CD4-positive, alpha-beta T cell treated with Interleukin-6 at 100 ng/mL for 8 hours (primary cell): ENCODE measurements at places on chromosomes 4 and X.

DNA sequence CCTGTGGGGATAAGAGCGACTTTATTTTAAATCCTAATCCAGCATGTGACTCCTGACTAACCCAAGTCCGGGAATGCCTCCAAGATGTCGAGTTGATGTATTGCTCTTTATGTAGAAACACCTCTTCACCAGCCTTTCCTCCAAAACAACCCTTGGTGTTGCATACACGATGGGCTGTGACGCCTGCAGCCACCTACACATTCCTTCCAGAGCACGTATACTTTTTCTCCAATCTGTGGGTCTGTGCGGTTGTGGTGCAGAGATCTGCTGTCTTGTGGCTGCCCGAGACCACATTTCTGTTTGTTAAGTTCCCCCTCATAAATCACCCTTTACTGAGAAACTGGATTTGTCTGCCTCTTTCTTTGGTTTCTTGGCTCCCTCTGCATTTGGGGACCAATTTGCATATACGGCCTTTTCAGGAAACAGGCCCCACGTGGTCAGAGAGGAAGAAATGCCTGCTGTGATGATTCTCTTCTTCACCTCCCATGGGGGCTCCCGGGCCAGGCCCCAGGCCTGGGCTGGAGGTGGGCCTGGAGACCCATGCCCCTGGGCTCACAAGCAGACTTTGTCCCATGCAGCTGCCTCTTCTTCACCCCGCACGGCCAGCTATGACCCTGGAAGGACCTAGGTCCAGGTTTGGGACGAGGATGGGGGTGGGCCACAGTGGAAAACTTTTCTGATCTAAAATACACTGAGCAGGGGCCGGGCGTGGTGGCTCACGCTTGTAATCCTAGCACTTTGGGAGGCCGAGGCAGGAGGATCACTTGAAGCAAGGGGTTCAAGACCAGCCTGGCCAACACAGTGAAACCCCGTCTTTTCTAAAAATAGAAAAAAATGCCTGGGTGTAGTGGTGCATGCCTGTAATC is 21.4 kb upstream of the AFAP1 start:
- DNase-seq: no peak

- DNase-seq: no peak
Observed at GRCh38 chr4:156977435-156978160, 6.0 kb upstream of the PDGFC start.

DNA sequence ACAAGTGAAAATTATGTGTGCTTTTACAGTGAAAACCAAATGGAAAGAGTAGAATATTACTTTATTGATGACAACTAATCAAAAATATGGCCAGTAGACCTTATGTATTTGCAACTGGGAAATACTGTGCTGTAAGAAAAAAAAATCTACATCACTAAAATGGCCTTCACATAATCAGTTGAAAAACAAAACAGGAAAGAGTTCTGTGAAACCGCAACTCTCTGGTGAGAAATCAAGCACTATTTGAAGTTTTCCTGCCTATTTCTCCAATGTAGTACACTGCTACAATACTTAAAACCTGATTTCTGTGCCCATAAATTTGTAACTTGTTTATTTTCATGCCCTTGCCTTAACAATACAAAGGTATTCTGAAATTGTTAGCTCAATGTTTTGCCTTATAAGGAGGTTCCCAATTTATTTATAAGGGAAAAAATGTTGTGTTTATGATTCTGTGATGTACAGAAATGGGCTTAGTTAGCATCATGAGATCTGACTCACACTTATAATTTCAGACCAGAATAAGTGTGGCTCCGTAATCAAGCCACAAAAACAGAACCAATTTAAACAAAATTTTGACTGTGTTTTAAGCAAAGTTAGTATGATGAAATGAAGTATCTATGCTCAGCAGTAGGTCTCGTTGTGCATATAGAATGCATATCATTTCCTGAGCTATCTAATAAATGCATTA is 147.1 kb downstream of the FAT4 start:
- no peak for DNase-seq

DNA sequence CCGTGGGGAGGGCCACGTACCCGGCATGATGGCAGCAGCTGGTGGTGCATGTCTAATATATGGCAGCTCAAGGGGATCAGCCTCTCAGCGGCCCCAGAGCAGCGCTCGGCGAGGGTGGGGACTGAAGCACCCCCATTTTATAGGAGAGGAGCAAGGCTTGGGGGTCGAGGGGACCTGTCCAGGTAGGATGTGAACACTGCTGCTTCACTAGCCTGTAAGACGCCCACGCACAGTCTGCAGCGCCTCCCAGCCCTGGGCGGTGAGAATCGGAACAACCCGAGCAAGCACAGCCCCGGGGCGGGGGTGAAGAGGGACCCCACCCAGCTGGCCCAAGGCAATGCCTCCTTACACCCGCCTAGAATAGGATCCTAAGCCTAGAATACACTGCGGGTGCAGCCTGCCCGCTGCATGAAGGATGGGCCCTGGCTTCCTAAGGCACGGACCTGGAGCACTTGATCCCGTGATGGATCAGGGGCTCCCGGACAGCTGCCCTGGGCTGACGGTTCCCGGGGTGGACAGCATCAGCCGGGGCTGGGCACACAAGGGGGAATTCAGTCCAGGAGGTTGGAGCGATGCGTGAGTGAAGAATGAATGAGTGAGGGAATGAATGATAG is 17.6 kb downstream of the ADRA2C start:
- DNase-seq: no peak

DNA sequence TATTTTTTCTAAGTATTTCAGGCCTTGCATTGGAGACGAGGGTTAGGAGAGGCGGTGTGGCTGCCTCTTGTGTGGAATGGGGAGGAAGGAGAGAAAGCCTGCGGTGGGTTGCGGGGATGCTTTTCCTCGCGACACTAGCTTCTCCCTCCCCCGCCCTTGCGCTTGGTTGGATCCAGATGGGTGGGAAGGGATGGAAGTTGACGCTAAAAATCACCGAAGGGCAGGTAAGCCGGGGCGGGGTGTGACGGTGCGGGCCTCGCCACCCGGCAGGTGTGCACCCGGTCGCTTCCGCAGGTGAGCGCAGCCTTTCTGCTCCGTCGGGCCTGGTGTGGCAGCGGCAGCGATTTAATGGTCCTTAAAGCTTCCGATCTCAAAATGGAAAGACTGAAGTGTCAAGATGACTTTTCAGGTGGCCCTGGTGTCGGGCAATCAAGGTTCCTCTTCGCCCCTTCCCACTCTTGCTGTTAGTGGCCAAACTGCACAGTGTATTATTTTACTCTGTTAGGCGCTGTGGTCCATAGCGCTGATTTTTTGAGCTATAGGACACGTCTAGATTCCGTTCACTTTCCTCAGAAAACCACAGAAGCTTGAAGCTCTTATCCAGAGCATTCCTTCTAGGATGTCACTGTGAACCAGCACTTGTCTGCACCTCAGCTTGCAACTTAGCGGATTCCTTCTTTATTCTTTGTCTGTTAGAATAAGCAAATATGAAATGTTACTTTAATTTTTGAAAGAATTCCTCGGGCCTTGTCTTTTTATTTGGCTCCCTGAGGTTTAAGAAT is 765 bp downstream of the ENOPH1 start:
- DNase-seq: peak; percentile 31

DNA sequence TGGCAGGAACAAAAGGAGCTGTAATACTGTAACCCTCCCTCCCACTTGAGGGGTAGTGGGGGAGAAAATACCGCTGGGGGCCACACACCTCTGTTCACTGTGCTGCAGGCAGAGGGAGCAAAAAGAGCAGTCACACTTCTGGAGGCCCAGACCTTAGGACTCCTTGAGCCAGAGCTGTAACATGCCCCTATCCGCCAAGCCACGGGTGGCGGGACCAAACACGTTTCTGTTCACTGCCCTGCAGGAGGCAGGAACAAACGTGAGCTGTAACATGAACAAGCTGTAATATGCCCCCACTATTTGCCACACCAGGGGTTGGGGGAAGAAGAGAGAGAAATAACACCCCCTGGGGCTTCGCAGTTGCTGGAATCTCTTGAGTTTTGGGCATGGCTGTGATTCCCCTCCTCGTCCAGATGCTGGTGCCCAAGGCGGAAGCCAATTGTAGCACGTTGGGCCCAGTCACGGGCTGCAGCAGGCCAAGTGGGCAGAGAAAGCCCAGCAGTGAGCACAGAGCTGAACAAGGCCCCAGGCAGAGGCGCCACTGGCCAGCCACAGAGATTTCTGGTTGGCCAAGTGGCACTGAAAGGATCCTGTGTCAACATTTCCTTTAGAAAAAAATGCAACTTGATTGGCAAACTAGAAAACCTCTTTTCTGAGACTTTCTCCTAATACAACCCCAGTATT is 509.7 kb downstream of the INPP4B start:
- DNase-seq: no peak

- peak; percentile 33 for DNase-seq
Observed at GRCh38 chrX:43349363-43349762, 306.7 kb upstream of the MAOA start.

DNA sequence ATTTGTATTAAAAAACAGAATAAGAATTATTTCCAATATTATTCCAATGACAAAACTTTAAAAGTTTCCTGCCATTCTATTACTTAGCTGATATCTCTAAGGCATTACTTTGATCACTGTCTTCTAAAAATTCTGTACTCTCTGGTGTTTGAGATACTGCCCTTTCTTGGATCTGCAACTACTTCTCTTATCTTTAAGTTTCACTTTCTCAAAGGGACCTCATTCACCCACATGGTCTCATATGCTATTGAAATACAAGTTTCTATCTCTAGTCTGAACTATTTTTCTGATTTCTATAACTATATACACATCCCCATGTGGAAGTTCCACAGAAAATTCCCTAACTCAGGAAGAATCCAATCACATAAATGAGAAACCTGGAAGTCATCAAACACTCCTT is 22.2 kb downstream of the TMPRSS11E start:
- no peak for DNase-seq

DNA sequence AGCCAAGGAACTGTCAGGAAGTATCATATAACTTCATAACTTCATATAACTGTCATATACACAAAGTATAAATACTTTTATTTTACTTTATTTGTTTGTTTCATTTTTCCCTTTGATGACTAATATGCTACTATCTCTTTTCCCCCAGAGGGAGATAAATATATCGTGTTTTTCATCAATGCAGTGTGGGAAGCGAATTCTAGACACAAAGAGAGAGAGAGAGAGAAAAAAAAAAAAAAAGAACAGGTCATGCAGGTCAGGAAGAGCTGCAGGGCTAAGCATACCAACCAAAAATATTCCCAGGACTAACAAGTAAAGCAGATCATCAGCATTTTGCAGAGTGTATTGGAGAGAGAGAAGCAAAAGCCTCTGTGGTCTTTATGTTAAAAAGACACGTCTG is 1849.2 kb downstream of the STIM2 start:
- no peak for DNase-seq

DNA sequence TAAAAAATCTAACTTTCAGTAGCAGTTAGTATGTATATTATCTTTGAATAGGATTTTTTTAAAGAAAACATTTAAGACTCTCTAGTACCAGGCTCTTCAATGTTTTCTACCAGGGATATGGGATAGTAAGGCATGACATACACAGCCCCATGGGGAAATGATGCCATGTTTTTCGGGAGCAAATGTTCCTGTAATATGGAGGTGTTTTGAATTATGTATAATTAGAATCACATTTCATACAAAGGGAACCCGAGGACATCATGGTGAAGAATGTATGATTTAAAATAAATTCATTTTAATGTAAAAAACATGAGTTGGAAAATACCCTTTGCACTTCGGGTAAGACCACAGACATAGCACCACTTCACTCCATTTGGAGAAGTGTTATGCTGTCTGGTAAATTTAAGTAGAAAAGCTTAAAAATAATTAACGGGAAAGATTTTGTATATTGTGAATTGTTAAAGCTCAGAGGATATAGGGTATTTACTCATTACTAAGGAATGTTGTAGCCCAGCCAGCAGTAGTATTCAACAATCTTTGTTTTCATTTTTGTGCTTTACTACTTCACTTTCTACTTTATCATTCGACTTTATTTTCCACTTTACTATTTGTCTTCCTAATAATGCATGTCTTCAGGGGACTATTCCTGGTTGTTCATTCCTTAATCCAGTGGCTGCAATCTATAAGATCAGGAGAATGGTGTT is 2050.7 kb downstream of the ARAP2 start:
- DNase-seq: no peak

DNA sequence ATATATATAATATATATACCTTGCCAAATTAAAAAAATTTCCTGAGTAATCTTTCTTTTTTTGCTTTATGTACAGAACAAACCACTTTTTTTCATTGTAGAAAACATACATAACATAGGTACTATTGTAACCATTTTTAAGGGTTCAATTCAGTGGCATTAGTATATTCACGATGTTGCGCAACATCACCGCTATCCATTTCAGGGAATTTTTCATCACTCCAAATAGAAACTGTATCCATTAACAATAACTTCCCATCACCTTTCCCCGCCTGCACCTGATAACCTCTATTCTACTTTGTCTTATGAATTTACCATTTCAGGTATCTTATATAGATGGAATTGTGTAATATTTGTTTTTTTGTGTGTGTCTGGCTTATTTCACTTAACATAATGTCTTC is 124.7 kb downstream of the MGST2 start:
- DNase-seq: no peak

DNA sequence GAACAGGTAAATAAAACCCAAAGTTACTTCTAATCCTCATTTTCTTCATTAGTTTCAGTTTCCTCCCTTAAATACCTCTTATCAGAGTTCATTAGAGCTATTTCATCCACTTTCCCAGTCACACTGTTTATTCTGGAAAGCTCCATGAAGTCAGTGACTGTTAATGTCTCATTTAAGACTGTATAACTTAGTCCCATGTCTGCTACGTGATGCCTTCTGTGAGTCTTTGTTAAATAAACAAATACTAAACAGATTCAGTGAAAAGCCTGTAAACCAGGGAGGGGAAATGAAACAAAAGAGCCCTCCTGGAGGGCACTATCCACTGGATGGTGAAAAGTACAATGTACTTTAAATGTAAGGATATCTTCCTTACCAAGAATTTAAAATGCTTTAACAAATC is 24.7 kb downstream of the ACE2 start:
- no peak for DNase-seq

- DNase-seq: no peak
Observed at GRCh38 chr4:169340834-169341233, 70.1 kb upstream of the SH3RF1 start.

DNA sequence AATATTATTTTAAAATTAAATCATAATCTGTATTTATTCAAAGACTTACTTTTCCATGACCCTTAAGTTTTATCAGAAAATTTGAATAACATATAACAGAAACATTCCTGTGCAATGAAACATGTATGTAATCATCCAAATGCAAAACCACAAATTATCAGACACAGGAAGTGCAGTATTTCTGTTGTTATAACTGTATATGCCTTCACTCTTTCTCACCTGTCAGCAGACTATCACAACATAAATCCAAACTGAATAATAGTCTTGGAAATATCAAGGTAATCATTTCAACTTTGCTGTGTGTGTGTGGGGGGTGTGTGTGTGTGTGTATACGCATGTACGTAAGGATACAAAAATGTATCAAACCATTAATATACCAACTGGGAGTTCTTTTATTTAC is 285.9 kb downstream of the SLC7A11 start:
- no peak for DNase-seq
